ENCODE measurements at places on chromosomes 2 and 18.

DNA sequence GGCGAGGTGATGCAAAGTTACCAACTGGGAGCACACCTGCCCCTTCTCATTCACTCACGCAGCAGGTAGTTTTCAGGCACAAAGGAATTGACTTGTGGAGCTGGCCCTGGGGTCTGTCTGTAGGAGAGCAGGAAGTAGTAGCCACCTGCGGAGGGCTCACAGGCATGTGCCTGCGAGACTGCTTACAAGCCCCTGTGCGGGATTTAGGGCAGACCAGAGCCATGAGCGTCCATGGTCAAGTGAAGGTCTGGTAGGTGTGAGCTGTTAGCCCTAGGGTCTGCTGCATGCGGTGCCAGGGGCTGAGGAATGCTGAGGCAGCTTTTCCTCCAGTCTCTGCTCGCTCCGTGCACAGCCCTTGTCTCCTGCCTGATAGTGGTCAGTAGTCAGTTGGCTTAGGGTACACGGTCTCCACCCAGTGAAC, 18.9 kb downstream of the INPP4A start:
- no peak for DNase-seq

- no peak for DNase-seq
Measured at GRCh38 chr2:240955306-240956170, 42.9 kb upstream of the SNED1 start.

DNA sequence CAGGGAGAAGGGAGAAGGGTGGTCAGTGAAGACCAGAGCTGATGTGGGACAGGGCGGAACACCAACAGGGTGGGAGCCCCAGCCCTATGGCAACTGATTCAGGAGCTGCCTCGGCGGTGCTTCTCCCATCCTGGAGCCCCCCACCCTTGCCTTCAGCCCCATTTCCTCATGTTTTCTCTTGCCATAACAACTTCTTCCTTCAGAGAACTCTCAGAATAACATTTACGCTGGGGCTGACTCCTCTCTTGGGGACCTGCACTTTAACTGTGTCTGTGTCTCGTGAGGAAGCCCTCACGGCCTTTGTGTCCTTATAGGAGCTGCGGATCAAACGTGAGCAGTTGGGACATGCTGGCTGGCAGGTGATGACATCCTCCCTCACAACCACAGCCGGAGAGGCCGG, 116.4 kb upstream of the SNTG2 start:
- DNase-seq = no peak

- DNase-seq = no peak
Measured at GRCh38 chr2:42053791-42054701, 6.2 kb downstream of the PKDCC start.

Data from HAP-1 (cell line).